ENCODE measurements at places on chromosomes 12 and 14. TPM values are rescaled to one million over a fixed set of nuclear protein-coding genes. Genes with fewer than 3 reads are reported as not detected.
A peak's percentile ranks its signal among the peaks of the same experiment; 100 is the strongest.

GRCh38 chr14:81200054-81200453 is 20.7 kb downstream of the GTF2A1 start:
- DNase-seq = no peak

- DNase-seq = no peak
Observed at GRCh38 chr12:111841236-111841749, 735 bp upstream of the MAPKAPK5 start.

DNA sequence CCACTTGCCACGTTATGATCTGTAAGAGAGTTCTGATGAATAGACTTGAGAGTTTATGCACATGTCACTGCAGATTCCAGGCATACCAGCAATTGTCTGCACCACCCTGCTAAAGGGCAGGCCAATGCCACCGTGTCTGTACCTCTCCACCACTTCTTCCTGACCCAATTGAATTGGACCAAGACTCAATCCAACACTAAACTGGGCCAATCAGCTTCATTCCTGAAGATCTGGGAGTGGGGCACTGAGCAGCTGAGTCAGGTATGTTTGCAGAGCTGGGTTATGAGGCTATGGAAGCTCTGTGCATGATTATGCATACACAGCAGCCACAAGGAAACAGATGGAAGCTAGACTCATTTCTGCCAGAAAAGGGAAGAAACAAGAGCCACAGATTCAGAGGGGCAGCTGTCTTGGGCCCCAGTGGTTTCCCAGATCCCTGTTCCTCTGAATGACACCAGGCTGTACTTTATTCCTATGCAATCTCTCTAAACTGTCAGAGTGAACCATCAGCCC is 28.0 kb downstream of the DAO start:
- no peak for DNase-seq

DNA sequence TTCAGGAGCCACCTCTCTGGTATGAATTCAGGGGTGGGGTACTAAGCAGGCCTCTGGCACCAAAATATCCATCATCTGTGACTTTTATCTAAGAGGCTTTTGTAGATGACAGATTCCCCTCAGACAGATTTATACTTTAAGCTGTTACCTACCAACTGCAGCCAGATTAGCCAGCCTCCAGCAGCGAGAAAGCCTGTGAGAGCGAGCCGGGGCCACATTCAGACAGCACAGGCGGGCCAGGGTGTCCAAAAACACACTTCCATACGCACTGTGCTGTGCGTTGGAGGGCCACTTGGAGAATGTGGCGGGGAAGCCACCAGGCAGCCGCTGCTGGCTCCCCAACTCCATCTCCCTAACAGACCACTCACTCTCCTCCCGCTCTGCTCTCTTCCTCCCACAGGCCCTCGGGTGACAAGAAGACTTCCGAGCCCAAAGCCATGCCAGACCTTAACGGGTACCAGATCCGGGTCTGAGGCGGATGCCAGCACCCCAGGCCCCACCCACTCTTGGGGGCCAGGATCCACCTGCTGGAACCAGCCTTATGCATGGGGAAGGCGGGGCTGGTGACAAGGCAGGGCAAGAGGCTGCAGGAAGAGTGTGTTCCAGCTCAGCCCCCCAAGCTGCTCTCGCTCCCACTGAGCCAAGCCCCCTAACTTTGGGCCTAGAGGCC is 17.4 kb downstream of the VASH1 start:
- peak; percentile 50 for DNase-seq

DNA sequence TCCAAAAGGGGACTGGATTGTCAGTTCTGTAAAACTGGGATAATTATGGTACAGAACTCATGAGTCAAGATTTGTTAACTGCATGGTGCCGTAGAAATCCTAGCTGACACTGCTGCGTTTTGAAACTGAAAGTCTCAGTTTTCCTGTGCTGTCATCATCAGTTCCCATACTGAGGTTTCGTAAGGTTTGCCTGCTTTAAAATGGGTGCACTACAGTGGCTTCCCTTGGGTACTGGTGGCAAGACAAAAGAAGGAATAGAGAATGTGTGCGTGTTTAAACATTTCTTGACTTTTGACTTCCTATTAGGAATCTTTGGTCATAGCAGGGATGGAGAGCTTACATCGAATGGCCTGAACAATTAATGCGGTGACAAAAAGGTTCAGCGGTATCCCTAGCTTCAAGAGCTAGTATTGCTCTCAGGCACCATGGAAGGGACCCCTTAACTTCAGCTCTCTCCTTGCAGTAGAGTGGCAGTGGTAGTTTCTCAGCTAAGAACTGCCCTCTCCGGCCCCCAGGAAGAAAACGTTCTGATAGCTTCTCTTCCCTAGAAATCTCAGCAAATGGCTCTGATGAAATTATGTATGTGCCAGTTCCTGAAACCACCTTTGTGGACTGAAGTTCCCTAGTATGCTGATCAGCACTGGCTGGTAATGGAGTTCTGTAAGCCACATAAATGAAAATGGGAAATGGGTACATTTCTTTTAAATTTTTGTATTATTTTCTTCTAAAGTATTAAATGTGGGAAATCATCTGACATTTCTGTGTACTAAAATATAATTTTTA is 28.9 kb downstream of the ANO6 start:
- DNase-seq = no peak

DNA sequence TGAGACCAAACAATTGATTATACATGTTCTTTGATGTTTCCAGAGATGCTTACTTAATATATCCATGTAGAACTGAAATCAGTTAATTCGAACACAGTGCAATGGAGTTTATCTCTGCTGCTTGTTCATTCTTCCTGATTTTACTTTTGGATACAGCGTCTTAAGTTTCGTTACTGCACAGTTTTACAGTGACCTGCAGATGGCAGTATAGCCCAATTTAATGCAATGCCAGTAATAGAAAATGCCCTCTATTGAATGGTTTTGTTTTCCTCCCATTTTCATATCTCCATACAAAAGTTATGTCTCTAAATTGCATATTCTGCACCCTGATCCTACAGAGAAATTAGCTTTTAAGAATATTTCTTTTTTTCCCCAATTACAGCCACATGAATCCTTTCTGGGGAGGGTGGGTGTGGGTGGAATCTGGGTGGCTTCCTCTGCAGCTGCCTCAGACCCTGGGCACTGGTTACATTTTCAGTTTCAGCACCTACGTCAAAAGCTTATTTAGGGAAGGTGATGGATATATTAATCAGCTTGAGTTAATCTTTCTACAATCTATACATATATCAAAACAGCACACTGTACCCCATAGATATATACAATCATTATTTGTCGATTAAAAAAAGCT is 101.1 kb upstream of the DCD start:
- no peak for DNase-seq

- no peak for DNase-seq
Observed at GRCh38 chr12:95136598-95136997, 63.2 kb upstream of the NR2C1 start.

GRCh38 chr12:43179486-43179885 is 372.5 kb downstream of the ADAMTS20 start:
- no peak for DNase-seq

DNA sequence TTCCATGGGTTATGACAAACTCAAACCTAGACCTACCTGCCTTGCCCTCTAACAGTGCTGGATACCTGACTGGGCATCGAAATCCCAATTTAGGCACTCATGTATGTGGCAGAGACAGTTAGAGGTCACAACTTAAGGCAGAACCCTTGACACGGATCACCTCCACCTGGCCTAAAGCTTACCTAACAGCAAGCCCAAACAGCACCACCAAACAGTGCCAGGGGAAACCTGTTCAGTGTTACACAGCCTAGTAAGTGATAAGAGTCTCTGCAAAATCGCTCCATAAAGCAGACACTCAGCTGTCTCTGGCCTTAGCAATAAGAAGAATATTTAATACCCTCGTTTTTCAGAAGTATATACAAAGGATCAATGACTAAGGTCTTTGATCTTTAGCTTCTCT is 77.8 kb downstream of the SPPL3 start:
- no peak for DNase-seq

GRCh38 chr14:75069121-75069810 is at the start of gene ZC2HC1C:
ZC2HC1C (plus strand) TSS chr14:75069641; CDS start chr14:75070574, 933 bp downstream.
- DNase-seq = peak; percentile 98

GRCh38 chr12:121899590-121899989 is 11.0 kb downstream of the PSMD9 start:
- DNase-seq = no peak

GRCh38 chr14:83764656-83765599 is 1765.0 kb upstream of the FLRT2 start:
- no peak for DNase-seq

- DNase-seq = no peak
Observed at GRCh38 chr12:52976574-52977071, 27.7 kb downstream of the KRT18 start.

- DNase-seq = no peak
Observed at GRCh38 chr14:68652433-68652690, 140.5 kb downstream of the ZFP36L1 start.

GRCh38 chr12:6627616-6628015 is 8.1 kb downstream of the LPAR5 start:
- no peak for DNase-seq

GRCh38 chr12:13387101-13387500 is 190.6 kb downstream of the EMP1 start:
- no peak for DNase-seq

- no peak for DNase-seq
Observed at GRCh38 chr12:132036063-132036683, 86.4 kb downstream of the EP400 start.

GRCh38 chr12:14883686-14884085 is 2.0 kb downstream of the MGP start:
- no peak for DNase-seq

DNA sequence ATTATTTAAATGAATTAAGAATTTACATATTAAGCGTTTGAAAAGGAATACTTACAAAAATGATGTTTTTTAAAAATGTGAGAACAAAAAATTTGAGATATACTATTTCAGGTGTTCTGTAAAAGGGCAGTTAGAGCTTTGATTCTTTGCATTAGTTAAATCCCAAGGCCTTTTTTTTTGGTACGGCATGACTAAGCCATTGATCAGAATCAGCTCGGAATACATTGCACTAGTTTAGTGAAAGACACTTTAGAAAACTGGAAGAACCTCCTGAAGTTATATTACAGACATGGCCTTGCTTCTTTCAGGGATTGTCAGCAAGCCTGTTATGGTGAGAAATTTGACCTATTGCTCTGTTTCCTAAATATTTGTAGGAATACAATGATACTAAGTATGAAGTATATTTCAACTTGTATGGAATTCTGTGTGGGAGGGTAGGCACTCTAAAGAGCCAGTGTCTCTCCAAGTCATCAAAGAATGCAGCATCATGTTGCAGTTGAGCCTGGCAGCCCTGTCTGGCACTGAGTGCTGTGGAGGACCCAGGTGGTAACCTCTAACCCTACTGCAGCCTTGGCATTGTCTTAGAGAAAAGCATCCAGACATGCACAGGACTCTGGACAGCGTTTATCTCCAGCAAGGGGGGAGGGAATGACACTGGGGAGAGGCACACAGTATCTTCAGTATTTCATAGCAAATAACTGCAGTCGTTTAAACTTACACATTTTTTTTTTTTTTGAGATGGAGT is 1.5 kb downstream of the KLC1 start:
- DNase-seq = no peak

SIX4 gene
- 1.7 TPM for total RNA-seq

LYZ gene
- total RNA-seq = 28.0 TPM

RASSF9 gene
- total RNA-seq = 3.3 TPM

CCDC196 gene
- not detected for total RNA-seq

AQP2 gene
- not detected for total RNA-seq

MMP17 gene
- total RNA-seq = 6.1 TPM

RIMBP2 gene
- 3.9 TPM for total RNA-seq

TMEM63C gene
- total RNA-seq = 2.1 TPM

KCNC2 gene
- total RNA-seq = 0.41 TPM

KCNA5 gene
- total RNA-seq = 2.2 TPM

KICS2 gene
- 7.2 TPM for total RNA-seq

Data from sigmoid colon (tissue), 7 donors.